ENCODE measurements at places on chromosomes 4 and X. TPM values are rescaled to one million over a fixed set of nuclear protein-coding genes. Genes with fewer than 3 reads are reported as not detected.

DNA sequence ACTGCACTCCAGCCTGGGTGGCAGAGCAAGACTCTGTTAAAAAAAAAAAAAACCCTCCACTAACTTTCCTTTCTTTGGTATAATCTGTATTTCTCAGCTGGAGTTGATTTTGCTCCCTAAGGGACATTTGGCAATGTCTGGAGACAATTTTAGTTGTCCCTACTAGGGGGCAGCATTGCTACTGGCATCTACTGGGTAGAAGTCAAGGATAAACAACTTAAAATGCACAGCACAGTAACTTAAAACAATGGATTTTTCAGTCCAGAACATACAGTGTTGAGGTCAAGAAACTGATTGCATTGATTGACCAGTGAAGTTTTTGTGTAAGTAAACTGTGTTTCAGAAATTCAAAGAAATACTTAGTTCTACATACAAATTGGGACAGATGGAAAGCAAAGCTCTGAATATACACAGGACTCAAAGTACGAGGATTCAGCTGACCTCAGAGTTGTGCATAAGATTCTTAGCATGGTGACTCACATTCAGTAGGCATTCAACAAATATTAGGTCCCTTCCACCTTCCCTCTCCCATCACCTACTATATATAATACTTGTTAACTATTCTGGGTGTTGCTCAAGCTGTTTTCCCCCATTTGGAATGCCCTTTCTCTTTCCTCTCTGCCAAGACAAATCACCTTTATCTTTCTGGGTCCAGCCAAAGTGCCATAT is 8.8 kb downstream of the DDX53 start:
- DNase-seq, result no peak

SPOCK3 gene
- total RNA-seq, result not detected

- no peak for DNase-seq
Observed at GRCh38 chr4:97653701-97654100, 489.6 kb downstream of the STPG2 start.

SSX4B gene
- not detected for total RNA-seq

DNA sequence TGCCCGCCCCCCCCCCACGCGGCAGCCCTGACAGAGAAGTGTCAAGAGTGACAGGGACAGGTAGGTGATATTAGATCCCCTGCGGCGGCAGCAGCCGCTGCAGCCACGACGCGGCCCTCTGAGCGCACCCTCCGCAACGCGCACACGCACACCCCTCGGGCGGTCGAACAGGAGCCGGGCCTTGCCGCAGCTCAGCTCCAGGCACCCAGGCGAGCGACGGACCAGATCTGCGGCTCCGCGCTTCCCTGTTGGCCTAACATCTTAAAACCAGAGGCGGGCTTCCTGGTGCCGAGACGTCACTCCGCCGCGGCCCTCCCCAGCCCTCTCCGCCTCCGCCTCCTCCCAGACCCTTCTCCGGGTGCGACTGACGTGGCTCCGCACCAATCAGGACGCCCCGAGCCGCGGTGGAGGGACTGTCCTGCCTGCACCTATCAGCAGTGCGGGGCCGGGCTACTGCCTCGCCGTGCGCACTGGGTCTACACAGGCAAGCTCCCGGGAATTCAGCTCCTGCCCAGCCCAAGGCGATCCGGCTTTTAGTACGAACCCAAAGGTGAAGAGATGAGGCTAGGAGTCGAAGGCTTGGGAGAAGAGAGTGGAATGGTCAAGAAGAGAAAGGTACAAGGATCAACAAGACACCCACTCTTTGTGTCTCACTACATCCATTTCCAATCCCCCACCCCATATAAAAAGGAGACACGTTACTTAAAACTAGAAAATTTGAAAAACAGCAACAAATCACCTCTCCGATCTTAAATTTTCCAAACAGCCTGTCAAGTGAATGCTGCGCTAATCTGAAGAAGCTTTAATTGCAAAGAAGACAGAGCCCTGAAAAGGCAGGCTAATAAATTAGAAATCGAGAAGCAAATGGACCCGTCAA is at the start of gene PITX2:
PITX2 (minus strand) TSS at position 237 of the 877 bp plus-strand sequence. CDS start 617 bp downstream, outside the sequence.
- peak; percentile 61 for DNase-seq

- DNase-seq, result no peak
Observed at GRCh38 chr4:77352192-77352591, 195.2 kb downstream of the CCNG2 start.
